NCI-H1694 (cell line): ENCODE measurements at places on chromosomes 3 and 15.

DNA sequence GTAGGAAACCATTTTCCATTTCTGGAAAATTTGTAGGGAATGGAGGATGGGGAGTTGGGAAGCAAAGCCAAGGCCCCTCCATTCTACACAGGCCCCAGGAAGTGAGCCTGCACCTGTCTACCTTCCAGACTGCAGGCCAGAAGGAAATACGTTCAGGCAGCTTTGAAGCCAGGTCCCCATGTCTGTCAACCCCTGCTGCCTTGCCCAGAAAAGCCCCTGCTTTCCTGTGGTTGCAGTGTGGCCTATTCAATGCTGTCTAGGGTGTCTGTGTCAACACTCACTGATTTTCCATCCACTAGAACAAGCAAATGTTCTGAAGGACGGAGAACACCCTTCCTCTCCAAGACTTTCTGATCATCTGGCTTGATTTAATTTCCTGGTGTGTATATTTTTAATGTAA is 281.9 kb downstream of the TLE3 start:
- DNase-seq: no peak

GRCh38 chr15:67472957-67473356 is 48.0 kb upstream of the C15orf61 start:
- DNase-seq: no peak

DNA sequence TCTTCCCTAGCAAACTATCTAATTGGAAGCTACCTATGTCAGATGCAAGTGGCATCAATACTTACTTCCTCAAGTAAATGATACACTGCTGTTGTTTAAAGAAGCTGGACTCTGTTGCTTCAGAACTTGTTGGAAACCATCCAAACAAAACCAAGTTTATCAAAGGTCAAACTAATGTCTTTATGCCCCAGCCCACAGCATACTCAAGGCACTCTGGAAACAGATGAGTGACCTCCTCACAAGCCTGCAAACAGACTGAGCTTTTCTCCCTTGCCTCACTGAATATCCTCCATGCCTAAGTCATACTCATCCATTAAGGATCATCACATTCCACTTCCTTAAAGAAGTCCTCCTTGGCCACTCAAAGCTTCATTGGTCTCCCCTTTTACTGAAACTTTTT is 107.4 kb upstream of the ACP3 start:
- DNase-seq: no peak

GRCh38 chr3:184678317-184679055 is 33.4 kb downstream of the MAGEF1 start:
- no peak for DNase-seq

- peak; percentile 14 for DNase-seq
Observed at GRCh38 chr3:43998836-43999727, 242.6 kb upstream of the TOPAZ1 start.

GRCh38 chr15:101451846-101452245 is 37.7 kb downstream of the PCSK6 start:
- DNase-seq: no peak

DNA sequence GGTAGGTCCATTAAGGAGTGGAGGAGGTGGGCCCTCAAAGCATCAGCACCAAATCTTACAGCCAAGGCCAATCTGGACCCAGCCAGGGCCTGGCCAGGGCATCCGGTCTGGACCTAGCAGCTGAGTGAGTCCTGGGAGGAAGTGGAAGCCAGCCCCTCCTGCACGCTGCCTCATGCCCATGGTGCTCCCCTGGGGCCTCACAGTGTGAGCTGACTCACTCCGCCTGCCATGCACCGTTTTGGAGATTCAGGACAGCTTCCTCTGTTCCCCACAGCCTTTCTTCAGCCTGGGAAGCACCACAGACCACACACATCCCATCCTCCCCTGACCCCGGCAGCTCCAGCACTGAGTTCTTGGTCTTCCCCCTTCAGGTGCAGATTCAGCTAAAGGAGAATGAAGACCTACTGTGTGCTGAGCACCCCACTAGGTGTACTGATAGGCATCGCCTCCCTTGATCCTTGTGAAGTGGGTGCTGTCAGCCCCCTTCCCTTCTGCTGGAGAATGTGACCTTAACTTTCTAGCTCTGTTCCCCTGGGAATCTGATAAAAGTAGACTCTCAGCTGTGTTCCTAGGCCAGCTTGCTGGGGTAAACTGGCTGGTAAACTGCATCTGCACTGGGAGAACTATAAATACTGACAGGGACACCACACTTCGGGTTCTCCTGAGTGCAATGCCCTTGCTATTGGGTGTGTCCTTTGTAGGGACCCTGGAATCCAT is 36.8 kb upstream of the SEC13 start:
- no peak for DNase-seq

- DNase-seq: no peak
Observed at GRCh38 chr15:65962187-65962586, 92.9 kb downstream of the RAB11A start.

DNA sequence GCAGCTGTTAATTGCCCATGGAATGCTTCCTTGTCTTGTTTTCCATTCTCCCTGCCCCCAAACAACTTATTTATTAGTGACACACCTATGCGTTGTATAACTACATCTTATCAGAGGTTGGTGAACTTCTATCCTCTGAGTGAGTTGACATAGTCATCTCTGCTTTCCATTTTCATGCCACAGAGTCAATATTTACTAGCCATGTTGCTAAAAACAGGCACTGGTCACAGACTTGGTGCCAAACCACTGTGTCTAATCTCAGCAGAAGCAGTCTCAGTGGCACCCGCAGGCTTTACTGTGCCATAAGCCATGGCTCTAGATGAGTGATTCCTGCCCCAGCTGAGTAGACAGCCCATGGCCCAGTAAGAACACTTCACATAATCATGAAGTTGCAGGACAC is 26.5 kb downstream of the DAPK2 start:
- DNase-seq: no peak

- no peak for DNase-seq
Observed at GRCh38 chr3:150000641-150001040, 29.9 kb upstream of the PFN2 start.

- no peak for DNase-seq
Observed at GRCh38 chr3:107892955-107893624, 197.7 kb downstream of the CD47 start.

GRCh38 chr3:149233323-149233722 is 11.7 kb upstream of the CP start:
- DNase-seq: no peak

GRCh38 chr3:28912120-28912885 is 368.6 kb upstream of the RBMS3 start:
- DNase-seq: no peak

DNA sequence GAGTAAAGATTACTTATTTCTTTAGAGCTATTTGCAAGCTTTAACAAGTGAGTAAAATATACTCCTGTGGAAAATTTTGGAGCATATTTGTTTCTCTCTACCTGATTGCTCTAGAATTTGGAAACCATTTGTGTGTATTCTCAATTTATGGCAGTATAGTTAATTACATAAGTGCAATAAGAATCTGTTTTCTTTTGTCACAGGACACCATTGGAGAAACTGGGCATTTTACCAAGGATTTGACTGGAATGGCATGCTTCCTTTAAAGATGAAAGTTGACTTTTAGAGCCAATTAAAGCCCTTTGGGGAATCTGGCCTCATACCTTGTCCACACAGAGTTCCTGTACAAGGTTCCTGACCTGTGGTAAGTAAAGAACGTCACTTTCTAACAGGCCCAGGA is 38.4 kb downstream of the PAQR5 start:
- DNase-seq: no peak

GRCh38 chr3:40930756-40931155 is 268.5 kb upstream of the CTNNB1 start:
- DNase-seq: no peak

- DNase-seq: no peak
Observed at GRCh38 chr15:99437315-99438223, 128.2 kb upstream of the MEF2A start.
